ENCODE measurements at places on chromosomes 12 and 14.
A peak's percentile ranks its signal among the peaks of the same experiment; 100 is the strongest.

- no peak for DNase-seq
Measured at GRCh38 chr12:25084816-25085215, 110.1 kb downstream of the DNAI7 start.

DNA sequence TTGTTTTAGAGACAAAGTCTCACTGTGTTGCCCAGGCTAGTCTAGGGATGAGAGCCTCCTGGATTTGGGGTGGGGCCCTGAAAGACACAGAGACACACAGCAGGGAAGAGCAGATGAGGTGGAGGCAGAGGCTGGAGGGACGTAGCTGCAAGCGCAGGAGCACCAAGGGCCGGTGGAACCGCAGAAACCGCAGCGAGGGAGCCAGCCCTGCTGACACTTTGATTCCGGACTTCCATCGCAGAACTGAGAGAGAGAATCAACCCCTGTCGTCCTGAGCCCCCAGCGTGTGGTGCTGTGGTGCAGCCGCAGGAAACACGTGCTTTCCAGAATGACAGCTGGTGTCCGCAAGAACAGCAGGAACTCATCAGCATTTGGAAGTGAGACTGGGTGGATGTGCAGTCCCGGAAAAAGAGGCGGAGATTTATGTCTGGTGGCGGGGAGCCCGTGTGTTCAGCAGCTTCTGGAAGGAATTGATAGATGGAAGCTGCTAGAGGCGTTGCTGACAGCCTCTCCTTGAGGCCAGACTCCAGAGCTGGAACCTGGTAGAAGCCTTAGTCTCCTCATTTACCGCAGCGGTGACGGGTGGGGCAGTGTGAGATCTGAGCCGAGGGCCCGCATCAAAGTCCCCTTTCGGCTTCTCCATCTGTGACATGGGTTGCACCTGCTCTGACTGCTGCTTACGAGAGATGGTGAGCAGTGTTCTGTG lies 21.9 kb upstream of the KLC1 start:
- DNase-seq, result peak; percentile 48

GRCh38 chr12:8947737-8948136 lies 1.7 kb downstream of the M6PR start:
- DNase-seq, result peak; percentile 48

GRCh38 chr14:62468946-62469345 lies 576.3 kb downstream of the KCNH5 start:
- no peak for DNase-seq

GRCh38 chr14:50093496-50093895 lies 22.9 kb downstream of the VCPKMT start:
- DNase-seq, result no peak

DNA sequence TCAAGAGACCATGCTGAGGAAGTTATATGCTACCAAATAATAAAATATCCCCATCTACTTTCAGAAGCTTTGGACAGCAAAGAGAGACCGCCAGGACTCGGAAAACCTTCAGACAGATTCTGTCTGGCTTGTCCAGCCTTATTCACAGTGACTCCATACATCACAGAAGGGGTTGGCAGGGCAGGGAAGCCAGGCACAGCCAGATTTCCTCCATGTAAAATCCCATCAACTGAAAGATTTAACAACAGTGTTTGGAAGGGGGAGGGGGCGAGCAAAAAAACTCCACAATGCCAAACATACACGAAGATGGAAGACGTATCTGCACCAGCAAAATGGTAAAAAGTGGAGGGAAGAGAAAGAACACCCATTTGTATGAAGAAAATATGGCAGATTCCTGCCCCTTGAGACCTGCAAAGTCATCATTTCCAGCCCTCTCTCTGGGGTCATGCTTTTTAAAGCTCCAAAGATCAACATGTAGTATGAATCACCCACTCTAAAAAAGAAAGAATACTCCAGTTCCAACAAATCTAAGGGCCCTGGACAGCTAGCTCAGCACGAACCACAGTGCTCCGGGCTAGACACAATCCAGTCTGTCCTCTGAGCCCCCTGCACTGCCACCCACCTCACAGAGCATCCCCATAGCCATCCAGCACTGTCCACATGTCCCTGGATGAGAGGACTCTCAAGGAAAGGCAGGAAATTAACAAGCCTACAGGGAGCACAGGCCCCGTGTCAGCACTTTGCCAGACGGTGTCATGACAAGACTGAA lies 116.4 kb downstream of the DICER1 start:
- no peak for DNase-seq

DNA sequence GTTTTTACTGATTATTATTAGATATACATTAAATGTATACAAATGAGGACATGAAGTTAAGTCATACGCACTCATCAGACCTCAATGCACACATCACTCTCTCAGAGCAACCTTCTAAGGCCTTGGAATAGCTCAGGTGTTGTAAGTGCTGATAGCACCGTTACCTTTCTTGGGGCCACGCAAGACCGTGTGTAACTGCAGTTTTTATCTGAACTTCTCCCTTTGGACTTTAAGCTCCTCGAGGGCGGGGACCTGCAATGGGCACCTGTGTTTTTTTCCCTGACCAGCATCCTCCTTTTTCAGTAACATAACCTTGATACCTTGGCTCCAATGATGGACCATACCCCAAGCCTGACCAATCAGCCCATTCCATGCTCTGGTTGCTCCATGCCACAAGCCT lies 136.5 kb upstream of the TMCC3 start:
- no peak for DNase-seq

Data from inflammatory macrophage treated with lipopolysaccharide for 1 hour (primary cell).